ENCODE measurements at places on chromosomes 5 and 9. TPM values are rescaled to one million over a fixed set of nuclear protein-coding genes. Genes with fewer than 3 reads are reported as not detected.

GRCh38 chr5:61910771-61911170 is 395.2 kb upstream of the KIF2A start:
- peak; percentile 53 for DNase-seq

- DNase-seq, result no peak
Observed at GRCh38 chr9:129272348-129273025, 94.4 kb upstream of the IER5L start.

- peak; percentile 26 for DNase-seq
Observed at GRCh38 chr5:39691993-39692392, 267.2 kb upstream of the DAB2 start.

- DNase-seq, result no peak
Observed at GRCh38 chr5:156819967-156820581, 30.0 kb upstream of the PPP1R2B start.

DNA sequence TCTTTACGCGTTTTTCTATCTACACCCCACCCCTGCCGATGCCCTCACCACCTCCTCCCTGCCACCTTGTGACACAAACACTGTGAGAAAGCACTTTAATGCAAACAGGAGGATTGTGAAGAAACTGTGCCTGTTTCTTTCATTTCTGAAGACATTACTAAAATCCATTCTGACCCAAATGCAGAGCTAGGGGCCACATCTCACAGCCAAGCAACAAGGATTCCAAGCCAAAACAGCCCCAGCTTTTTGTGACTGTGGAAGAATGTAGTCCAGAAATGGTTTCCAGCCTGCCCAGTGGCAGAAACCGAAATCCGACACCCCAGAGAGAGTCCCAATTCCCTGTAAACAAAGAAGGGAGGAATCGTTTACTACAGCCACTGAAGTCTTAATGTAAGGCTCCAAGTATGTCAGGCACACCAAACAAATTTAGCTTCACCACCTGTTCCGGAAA is 190.9 kb downstream of the TTC39B start:
- no peak for DNase-seq

DNA sequence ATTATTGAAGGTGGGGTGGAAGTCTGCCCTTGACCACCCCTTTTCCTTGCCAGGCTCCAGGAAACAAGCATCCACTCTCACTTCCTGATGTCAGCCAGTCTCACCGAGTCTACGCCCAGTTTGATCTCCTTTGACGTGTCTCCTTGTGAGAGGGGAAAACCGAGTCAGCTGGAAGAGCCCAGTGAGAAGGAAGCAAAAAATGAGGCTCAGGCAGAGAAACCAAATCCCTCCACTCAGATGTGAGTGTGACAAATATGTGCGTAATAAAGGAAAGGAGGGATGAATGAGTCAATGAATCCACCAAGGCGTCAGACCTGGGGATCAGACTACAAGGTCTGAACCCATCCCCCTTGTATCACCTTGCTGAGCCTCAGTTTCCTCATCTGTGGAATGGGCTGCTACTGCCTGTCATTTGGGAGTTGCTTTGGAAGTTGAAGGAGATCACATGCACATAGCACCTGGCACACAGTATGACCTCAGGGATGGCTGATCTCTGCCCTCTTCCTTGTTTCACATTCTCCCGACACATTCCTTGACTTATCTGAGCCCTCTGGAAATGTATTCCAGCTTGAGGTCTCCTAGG is 61.3 kb upstream of the XPA start:
- DNase-seq, result peak; percentile 71

GRCh38 chr9:88746029-88746742 is 211.2 kb downstream of the NXNL2 start:
- peak; percentile 70 for DNase-seq

- DNase-seq, result no peak
Observed at GRCh38 chr9:22203371-22204138, 194.4 kb upstream of the CDKN2B start.

Gene C8G
- 0.79 TPM for total RNA-seq

Gene PCDHB9
- not detected for total RNA-seq

DNA sequence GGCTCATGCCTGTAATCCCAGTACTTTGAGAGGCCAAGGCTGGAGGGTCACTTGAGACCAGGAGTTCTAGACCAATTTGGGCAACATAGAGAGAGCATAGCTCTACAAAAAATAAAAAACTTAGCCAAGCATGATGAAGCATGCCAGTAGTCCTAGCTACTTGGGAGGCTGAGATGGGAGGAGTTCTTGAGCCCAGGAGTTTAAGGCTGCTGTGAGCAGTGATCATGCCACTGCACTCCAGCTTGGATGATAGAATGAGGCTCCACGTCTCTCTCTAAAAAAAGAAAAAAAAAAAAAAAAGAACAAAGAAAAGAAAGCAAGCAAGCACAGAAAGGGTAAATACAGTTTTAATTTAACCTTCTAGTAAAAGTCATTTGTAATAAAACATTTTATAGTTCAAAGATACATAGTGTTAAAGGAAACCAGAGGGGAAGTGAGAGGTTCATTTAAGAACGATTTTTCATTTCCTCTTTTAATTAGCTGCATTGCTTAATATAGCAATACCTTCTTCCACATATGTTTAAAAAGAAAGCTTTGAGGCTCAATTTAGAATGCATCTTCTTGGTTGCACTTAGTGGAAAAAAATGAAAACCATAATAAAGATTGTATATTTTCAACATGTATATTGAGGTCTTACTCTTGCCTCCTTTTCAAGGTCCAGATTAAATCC is 14.9 kb downstream of the GAPT start:
- no peak for DNase-seq

GRCh38 chr5:39717176-39717897 is 292.6 kb upstream of the DAB2 start:
- DNase-seq, result no peak

Gene FBN2
- 49.0 TPM for total RNA-seq

GRCh38 chr5:114148253-114148652 is 213.6 kb upstream of the KCNN2 start:
- no peak for DNase-seq

DNA sequence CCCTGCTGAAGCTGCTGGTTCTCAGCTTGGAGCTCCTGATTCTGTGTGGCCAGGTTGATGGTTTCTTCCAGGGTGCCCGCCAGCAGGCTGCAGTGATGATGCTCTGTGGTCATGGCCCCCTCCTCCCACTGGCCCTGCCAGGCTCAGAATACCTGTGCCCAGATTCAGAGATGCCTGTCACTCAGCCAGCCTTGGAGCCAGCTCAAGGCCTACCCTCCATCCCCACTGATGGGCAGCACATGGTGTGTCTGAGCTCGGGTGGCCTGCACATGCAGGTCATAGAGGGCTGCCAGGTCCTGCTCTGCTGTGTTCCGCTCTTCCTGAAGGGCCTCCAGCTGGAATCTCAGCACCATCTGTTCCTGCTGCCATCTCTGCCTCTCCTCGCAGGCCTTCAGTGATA is 5.4 kb downstream of the SLC35A4 start:
- no peak for DNase-seq

Gene ARID3C
- total RNA-seq, result 0.26 TPM

GRCh38 chr5:42984307-42984706 is 55.8 kb downstream of the ANXA2R start:
- peak; percentile 92 for DNase-seq

GRCh38 chr5:134090522-134090921 is 24.0 kb upstream of the TCF7 start:
- no peak for DNase-seq

DNA sequence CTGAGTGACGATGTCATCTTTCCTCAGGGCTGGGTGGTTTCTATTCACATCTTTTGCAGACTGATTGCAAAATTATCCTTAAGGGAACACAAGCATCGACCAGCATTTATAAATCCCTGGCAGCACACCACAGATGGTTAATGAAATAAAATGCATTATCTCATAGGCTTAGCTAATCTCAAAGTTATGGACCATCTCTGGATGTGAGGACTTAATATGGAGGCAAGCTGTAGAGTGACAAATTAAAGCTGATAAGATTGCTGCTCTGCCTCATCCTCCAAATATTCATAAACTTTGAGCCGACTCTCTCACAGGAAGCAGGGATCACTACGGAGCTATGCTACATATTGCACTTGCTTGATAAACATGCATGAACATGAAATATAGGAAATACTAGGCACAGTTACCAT is 663.2 kb upstream of the RGMB start:
- DNase-seq, result peak; percentile 96

Gene SPAAR
- total RNA-seq, result not detected

- no peak for DNase-seq
Observed at GRCh38 chr9:74663439-74663838, 166.3 kb downstream of the RORB start.

Gene RFESD
- 2.2 TPM for total RNA-seq

- DNase-seq, result no peak
Observed at GRCh38 chr5:77791356-77791755, 15.2 kb upstream of the TBCA start.

Gene PCDHGA2
- 0.26 TPM for total RNA-seq

- DNase-seq, result no peak
Observed at GRCh38 chr5:172694061-172694460, 53.0 kb downstream of the NEURL1B start.

DNA sequence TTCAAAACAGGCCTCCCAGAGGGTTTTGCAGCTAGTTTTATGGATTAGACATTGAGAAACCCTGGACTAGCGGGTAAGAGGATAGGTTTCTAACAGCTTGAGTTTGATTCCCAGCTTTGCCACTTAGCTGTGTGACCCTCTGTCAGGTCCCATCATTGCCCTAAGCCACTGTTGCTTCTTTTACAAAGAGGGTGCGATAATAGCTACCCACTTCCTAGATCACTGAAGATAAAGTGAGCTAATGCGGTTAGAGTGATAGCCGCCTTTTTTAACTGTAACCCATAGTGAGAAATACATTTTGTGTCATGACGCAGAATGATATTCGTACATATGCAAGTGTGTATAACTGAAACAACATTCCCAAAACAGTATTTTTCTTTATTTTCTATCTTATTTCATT is 40.3 kb downstream of the CSF1R start:
- no peak for DNase-seq

DNA sequence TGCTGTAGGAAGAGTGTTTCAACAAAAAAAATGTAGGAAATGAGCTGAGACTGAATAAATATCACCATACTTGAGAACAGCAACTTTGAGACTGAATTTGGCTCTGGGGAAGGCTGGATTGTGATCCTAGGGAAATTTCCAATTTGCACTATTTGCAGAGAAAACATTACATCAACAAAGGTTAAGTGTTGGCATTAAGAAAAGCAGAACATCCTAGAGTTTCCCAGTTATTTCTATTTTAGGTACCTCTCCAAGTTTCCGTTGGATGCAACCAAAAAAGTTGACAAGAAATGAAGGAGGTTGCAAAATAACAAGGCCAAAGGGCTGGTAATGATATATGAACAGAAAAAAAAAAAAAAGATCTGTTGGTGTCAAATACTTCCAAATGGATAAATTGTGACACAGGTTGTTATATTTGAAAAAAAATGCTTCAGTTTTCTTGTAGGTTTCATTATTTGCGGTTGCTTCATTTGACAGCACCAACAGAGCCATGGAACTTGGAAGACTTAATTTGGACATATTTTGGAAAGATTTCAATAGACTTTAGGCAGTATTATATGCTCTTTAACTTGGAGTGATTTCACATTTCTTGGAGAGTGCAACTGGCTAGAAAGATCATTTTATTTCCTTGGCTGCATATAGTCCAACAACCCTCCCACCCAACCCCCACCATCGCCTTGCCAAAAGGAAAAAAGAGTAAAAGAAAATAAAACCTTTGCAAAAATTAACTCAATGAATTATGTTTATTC is 230.8 kb downstream of the ZNF608 start:
- DNase-seq, result no peak

Gene NFIB
- 11.9 TPM for total RNA-seq

DNA sequence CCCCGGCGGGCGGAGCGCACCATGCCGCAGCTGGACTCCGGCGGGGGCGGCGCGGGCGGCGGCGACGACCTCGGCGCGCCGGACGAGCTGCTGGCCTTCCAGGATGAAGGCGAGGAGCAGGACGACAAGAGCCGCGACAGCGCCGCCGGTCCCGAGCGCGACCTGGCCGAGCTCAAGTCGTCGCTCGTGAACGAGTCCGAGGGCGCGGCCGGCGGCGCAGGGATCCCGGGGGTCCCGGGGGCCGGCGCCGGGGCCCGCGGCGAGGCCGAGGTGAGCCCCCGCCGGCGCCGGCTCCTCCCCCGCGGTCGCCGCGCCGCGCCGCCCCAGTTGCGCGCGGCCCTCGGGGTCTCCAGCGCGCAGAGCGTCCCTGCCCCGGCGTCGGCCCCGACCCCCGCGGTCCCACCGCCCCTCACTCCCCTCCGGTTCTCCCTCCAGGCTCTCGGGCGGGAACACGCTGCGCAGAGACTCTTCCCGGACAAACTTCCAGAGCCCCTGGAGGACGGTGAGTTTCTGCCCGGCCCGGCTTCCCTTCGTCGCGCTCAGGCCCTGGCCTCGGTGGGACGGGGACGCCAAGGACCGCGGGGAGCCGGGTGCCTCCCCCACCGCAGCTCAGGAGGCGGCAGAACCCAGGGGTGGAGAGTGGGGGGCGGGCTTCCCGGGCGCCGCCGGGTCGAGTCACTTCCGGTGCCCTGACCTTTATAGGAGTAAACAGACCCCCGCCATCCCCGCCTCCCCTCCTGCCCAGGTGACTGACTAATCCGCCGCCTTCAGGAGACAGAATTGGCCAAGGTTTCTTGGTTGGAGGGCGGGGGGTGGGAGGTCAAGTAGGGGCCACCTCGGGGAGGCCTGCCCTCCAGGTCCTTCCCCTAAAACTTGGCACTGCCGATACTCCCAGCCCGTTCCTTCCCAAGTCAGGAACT is 665 bp downstream of the TCF7 start:
- no peak for DNase-seq

Gene PLPPR1
- not detected for total RNA-seq

DNA sequence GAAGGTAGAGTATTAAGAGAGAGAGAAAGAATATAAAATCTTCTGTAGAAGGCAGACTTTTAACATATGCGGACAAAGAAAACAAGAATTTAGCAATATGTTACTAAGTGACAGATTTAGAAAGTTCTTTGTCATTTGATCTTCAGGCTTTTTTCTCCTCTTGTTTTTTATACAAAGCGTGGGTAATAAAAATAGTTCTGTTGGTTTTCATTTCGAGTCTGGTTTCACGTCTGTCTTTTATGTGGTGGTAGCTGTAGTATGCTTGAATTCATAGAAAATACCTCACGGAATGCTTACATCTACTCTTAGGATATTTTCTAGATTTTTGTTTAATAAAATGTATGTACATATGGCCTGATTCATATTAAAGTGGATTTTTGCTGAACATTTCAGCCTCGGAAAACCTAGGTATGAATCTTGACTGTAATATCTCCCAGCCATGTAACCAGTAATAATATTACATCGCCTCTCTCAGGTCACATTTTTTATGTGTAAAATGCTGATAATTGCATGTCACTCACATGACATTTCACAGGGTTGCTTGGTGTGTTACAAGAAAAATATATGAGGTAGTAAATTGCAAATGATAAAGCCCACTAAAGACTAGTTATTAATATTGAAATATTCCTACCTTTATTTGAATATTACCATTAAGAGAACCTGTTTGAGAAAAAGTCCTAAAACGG is 72.5 kb upstream of the TAF11L2 start:
- DNase-seq, result no peak

Gene NUDT12
- 11.6 TPM for total RNA-seq

DNA sequence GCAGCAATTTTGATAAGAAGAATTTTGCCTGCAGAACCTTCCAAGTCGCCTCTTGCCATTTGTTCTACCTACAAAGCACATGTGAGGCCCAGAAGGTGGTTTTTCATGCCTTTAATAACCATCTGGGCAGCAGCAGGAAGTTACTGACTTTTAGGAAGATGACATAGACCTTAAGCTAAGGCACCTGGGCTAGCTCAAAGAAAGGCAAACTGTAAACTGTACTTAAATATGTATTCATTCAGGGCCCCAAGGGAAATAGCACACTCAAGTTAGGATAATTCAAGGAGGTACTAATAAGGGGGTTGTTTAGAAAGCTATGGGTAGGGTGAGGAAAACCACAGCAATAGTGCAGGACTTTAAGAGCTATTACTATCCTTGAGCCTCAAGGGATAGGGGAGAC is 57.3 kb upstream of the HSPB3 start:
- DNase-seq, result no peak

GRCh38 chr5:144436007-144436406 is 265.3 kb downstream of the KCTD16 start:
- DNase-seq, result no peak

Measured in bronchial epithelial cell (primary cell).